ENCODE measurements at places on chromosomes 7 and 10. TPM values are rescaled to one million over a fixed set of nuclear protein-coding genes. Genes with fewer than 3 reads are reported as not detected.

SMO gene
- 32.0 TPM for total RNA-seq

TMEM178B gene
- total RNA-seq: not detected

TBL2 gene
- 76.7 TPM for total RNA-seq

STEAP1 gene
- total RNA-seq: 30.1 TPM

TUBAL3 gene
- total RNA-seq: not detected

PDIA4 gene
- total RNA-seq: 186 TPM

IFIT5 gene
- total RNA-seq: 19.2 TPM

ANKRD22 gene
- not detected for total RNA-seq

SNCG gene
- total RNA-seq: 32.0 TPM

MEIG1 gene
- not detected for total RNA-seq

NPY4R gene
- 0.13 TPM for total RNA-seq

DTX2 gene
- total RNA-seq: 7.6 TPM

SLC26A4 gene
- total RNA-seq: 0.40 TPM

PON1 gene
- not detected for total RNA-seq

SEMA4G gene
- 6.1 TPM for total RNA-seq

AKR1C8 gene
- total RNA-seq: not detected

CALHM1 gene
- total RNA-seq: not detected

TRPV5 gene
- not detected for total RNA-seq

PRPS1L1 gene
- not detected for total RNA-seq

HTR5A gene
- not detected for total RNA-seq

CLRN3 gene
- total RNA-seq: not detected

SLIT1 gene
- total RNA-seq: under 0.01 TPM

ACBD7 gene
- total RNA-seq: 0.40 TPM

HOXA11 gene
- total RNA-seq: not detected

SAMD9 gene
- total RNA-seq: 7.7 TPM

CXCL12 gene
- 128 TPM for total RNA-seq
